ENCODE measurements at places on chromosomes 3 and 15. TPM values are rescaled to one million over a fixed set of nuclear protein-coding genes. Genes with fewer than 3 reads are reported as not detected.

HRG gene
- 0.16 TPM for total RNA-seq

- H3K27ac ChIP-seq: no peak overlapping the region
- no peaks in the 10 kb centered on the region for H3K36me3 ChIP-seq
- no peak overlapping the region for H3K4me3 ChIP-seq
- peaks cover 26% of the 10 kb centered on the region for H3K4me1 ChIP-seq
These were observed 34.2 kb downstream of the LIMD1 start for GRCh38 chr3:45628746-45629145.

DNA sequence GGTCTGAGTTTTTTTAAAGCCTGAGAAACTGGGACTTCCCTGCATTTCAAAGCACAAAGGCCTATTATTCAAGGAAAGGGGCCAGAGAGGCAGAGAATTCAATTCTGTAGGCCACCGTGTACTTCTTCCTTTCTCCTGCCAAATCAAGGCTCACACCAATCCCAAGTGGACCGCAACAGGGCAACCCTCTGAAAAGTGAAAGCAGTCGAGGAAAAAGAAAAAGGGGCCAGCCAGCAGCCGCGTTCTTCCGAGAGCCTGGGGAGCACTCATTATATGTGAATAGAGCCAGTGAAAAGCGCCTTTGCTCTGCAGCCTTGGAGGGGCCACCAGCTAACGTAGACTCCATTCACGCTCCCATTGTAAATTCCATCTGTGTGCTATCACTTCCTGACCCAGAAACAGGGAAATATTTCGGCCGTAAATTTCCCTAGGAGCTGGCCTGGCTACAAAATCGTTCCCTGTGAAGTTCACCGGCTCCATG lies 45.9 kb upstream of the THUMPD3 start:
- H3K27me3 ChIP-seq: peaks cover 11% of the 10 kb centered on the region
- H3K4me3 ChIP-seq: no peak overlapping the region
- peaks cover 3% of the 10 kb centered on the region for H3K36me3 ChIP-seq
- no peak for DNase-seq
- no peaks in the 10 kb centered on the region for H3K4me1 ChIP-seq

GRCh38 chr15:73873889-73874511 lies 636 bp downstream of the TBC1D21 start:
- H3K4me3 ChIP-seq: no peak overlapping the region
- no peaks in the 10 kb centered on the region for H3K36me3 ChIP-seq
- DNase-seq: peak; percentile 73
- H3K4me1 ChIP-seq: no peaks in the 10 kb centered on the region
- no peak overlapping the region for H3K27ac ChIP-seq
- peaks cover 70% of the 10 kb centered on the region for H3K27me3 ChIP-seq

DNA sequence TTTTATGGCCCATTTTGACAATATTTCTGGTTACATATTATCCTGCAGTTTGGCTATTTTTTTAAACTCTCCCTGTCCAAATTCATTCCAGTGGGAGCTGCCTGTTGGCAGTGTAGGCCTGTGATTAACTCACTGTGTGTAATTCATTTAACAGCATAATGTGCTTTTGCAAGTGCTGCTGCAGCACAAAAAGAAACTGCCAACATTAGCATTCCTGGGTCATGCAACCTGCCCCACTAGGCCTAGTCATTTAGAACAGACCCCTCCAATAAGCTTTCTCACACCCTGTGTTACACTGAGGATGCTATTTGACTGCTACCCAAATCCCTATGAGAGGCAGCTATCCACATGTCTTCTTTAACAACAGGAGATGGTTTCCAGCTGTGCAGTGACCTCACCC lies 251.2 kb upstream of the UBE2E2 start:
- H3K36me3 ChIP-seq: no peaks in the 10 kb centered on the region
- no peak overlapping the region for H3K4me3 ChIP-seq

Data from MCF 10A (cell line).